GM12891 (cell line): ENCODE measurements at places on chromosomes 6 and 20.

DNA sequence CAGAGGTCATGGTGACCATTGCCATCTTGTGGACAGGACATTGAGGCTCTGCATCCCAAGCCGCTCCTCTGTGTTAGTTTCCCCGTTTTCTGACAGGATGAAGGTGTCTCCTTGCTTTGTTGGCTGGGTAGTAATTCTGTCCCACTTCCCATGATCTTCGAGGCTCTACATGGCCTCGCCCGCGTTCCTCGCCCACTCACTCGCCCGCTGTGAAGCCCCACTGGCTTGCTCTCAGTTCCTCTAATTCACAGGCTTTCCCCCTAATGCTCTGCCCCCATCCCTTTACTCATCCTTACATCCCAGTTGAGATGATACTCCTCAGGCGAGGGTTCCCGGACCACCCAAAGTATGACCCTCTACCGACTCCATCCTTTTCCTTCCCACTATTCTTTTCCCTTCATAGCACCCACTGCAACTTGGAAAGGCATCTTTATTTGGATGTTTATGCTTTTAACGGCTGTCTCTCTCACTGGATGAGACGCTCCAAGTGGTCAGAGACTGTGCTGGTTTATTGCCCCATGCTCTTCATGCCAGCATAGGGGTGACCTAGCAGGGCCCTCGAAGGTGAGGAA is 511 bp upstream of the SLC35B2 start:
- no peak for DNase-seq

DNA sequence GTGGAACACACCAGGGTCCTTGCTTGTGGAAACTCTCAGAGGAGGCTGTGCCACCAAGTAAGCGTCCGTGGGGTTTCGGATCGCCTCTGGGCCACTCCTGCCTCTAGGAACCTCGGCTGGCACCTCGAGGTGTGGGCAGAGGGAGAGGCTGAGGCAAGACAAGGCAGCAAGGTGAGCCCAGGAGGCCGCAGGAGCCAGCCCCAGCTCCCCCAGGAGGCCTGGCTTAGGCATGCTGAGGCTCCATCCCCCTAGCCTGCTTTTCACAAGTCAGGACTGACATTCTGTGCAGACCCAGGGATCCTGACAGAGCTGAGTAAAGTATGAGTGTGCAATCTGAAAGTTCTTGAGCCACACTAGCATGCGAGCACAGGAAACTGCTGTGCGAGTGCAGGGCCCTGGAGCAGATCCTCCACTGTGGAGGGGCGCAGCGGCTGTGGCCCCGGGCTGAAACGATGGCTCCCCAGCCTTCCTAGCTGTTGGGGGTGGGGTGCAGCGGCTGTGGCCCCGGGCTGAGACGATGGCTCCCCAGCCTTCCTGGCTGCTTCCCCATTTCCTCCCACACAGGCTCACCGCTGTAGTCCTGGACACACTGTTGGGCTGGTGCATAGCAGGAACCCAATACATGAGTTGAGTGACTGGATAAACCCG is 75.2 kb upstream of the CD93 start:
- no peak for DNase-seq

DNA sequence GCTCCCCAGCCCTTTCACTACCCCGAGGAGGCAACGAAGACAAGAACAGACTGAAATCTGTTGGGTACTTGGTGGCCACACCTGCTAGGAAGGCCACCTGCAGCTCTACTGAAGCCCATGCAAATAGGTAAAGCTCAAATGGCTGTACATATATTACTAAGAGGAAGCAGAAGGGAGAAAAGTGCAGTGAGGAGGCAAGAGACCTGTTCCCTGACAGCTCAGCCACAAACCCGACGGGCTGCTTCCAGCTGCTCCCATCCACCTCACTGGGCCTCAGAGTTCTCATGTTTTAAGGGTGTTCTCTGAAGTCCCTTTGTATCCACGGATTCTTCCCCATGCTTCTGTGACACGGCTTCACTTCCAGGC is 24.6 kb downstream of the TRAM2 start:
- no peak for DNase-seq

GRCh38 chr6:15734118-15734897 is 71.5 kb upstream of the DTNBP1 start:
- DNase-seq, result no peak

DNA sequence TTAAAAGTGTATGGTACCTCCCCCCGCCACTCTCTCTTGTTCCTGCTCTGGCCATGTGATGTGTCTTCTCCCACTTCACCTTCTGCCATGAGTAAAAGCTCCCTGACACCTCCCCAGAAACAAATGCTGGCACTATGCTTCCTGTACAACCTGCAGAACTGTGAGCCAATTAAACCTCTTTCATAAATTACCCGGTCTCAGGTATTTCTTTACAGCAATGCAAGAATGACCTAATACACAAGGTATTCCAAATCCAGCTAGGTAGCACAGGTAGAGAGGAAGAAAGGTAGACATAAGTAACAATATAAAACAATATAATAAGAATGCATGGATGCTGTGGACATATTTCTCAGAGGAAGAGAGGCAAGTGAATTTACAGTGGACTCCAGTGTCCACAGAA is 394.1 kb upstream of the ARID1B start:
- no peak for DNase-seq

DNA sequence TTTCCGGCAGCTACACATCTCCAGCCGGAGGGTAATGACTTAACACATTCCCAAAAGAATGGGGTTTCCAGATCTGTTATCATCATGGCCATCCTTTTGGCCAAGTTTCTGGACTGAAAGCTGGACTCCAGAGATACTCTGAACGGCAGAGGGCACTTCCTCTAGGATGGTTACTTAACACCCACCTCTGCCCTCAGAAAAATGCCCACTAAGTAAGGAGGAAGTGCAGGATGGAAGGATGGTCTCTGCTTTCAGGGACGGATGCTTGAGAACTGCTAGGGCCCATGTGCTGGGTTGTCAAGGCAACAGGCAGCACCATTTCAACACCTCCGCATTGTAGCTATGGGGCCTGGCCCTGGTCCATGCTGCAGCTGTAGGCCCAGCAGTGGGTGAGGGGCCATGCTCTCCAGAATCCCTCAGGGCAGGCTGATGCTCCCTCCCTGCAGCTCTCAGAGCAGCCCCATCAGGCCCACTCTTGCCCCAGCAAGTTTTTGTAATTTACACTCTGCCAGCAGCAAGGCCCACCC is 16.5 kb upstream of the TGM3 start:
- no peak for DNase-seq

DNA sequence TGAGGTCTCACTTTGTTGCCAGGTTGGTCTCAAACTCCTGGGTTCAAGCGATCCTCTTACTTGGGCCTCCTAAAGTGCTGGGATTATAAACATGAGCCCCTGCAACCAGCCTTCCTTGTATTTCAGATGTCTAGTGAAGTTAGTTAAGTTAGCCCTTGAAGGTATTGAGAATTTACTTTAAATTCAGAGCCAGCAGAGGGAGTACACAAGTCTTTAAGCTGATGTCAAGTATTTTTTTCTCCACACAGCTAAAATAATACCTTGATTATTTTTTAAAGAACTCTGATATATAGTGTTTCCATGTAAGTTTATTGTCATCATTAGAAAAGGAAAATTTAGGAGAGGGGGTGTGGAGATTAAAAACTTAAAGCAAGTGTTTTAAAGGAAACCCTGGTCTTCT is 9.8 kb downstream of the FOXO3 start:
- no peak for DNase-seq
